ENCODE measurements at places on chromosomes 7 and 10.

GRCh38 chr7:31935124-31936054 is 134.8 kb downstream of the PDE1C start:
- no peak for DNase-seq

- DNase-seq, result no peak
These were observed 220.8 kb upstream of the CELF2 start for GRCh38 chr10:10796774-10797415.

DNA sequence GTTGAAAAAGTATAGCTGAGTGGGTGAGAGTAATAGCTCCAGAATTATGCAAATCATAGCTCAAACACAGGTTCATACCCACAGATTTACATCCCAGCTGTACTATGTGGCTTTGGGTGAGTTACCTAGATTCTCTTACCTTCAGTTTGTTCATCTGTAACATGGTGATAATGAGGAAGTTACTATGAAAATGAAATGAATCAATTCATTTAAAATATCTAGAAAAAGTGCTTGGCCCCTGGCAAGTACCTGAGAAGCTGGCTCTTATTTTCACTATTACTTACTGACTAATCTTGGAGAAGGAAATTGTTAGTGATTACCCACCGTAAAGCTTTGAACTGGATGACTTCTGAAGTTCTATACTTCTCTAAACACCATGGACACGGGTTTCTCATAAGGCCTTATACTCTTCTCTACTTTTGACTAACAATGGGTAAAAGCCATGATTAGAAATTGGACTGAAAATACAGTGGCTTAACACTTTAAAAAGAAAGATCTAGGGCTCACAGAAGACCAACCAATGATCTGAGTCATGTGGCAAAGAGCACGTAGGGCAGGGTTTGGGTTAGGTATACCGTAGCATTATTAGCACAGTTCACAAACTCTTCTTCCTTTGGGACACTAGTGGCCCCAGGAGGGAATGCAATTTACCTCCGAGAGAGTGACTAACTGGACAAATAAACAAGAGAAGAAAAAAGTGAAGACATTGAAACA is 149.2 kb downstream of the PLPP4 start:
- DNase-seq, result no peak

DNA sequence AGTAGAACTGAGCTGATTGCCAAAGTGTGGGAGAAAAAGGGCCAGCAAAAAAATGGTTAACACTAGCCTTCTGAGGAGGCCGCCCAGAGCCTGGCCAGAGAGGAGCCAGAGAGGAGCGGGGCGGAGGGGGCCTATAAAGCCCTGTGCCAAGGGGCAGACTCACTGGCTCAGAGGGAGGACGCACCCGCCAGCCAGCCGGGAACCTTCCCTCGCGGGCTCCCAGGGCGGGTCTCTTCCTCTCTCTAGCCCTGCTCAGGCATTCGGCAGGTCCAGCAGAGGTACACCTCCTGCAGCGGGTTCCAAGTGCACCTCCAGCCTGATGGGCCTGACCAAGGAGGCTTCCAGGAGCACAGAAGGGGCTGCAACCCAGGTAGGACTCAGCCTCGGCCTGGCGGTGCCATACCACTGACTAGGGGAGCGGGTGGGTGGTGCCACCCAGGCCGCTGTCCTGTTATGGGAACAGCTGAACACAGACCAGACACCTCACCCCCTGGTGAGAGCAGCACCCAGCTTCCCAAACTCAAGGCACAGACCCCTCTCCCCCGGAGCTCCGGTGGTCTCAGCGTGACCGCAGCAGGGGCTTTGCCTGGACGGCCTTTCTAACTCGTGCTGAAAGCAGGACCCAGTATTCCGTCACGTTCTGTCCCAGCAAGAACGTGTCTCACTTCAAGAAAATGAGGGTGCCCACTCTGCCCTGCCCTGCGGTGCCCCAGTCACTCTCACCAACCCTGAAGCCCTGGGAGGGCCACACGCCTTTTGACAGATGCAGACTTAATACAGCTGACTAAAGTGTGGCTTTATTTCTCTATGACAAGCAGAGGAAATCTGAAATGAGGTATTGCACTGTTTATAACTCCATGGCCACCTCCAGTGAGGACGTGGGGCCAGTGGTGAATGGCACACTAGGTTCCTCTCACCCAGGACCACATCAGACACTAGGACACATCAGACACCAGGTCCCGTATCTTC is at the start of gene GPER1:
Gene GPER1 (plus strand): TSS at position 162 of the 969 bp plus-strand sequence. CDS start 3,616 bp downstream, outside the sequence.
- no peak for DNase-seq

DNA sequence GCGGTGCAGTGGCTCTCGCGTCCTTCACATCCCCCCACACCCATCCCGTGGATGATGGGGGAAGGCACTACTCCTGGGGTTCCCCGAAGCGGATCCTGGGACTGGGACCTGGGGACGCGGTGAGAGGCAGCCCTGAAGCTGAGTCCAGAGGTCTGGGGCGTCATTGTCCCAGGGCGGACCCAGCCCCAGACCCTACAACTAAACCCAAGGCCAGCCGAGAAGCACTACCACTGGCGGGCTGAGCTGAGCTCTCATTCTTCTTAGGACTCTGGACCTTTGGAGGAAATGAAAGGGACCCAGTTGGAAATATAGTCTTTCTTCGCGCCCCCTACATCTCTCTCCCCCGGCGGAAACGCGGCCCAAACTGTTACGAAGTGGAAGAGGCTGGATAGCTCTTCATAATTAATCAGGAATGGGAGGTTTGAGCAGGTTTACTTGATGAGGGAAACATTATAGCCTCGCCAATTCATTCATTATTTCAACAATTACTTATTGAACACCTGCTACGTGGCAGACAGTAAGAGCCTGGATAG is 389 bp upstream of the FBXL15 start:
- DNase-seq, result no peak

- DNase-seq, result no peak
These were observed 9.0 kb upstream of the MLXIPL start for GRCh38 chr7:73633323-73633722.

GRCh38 chr7:94149789-94150545 is 145.8 kb upstream of the BET1 start:
- no peak for DNase-seq

DNA sequence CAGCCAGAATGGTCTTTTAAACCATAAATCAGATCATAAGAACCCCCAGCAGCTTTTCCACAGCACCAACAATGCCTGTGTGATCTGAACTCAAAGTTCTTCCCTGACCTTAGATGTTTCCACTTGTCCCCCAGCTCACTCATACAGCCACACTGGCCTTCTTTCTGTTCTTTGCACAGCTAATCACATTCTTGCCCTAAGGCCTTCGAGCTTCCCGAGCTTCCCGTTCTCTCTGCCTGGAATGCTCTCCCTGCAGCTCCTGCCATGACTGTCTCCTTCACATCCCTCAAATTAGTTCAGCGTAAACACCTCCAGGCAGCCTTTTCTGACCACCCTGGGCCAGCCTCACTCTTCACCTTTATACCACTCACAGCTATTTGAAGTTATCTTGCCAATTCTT is 166.8 kb upstream of the NFE2L3 start:
- no peak for DNase-seq

DNA sequence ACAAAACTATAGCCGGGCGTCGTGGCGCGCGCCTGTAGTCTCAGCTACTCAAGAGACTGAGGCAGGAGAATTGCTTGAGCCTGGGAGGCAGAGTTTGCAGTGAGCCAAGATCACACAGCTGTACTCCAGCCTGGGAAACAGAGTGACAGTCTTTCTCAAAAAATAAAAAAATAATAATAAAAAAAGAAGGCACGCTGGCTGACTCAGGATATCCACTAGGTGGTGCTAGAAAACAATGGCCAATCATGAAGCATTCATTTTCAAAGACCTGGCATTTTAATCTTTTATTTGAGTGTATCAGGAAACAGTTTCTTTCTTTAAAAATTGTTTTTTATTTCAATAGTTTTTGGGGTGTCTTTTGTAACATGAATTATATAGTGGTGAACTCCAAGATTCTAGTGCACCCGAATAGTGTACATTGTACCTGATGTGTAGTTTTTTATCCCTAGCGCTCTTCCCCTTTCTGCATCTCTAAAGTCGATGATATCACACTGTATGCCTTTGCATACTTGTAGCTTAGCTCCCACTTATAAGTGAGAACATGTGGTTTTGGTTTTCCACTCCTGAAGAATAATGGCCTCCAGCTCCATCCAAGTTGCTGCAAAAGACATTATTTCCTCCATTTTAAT is 88.6 kb downstream of the LYZL1 start:
- no peak for DNase-seq

DNA sequence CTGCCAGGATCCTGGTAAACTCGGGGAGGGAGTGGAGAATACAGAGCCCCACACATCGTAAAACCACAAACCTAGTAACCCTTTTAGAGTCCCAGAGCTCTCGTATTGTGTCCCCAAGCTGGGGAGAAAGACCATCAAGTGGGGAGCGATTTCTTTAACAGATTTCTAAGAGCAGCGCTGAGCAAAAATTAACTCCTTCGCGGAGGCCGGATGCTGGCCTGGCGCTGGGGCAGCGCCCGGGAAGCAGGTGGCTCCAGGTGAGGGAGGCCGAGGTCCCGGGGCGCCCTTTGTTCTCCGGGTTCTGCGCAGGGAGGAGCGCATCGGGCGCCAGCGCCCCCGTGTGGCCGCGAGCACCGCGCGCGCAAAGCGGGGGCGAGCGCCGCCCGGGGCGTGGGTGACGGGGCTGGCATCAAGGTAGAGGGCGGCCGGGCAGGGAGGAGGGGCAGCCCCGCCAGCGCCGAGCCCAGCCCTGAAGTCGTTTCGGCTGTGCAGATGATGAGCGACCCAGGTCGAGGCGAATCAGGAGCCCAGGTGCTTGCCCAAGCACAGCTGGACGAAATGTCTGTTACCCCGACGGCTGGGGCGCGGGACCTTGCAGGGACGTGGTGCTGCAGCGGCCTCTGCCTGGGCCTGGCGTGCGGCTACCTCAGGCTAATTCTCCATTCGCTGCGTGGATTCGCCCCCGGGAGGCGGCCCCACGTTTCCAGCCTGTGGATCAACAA is 10.4 kb upstream of the FGFR2 start:
- peak; percentile 64 for DNase-seq

DNA sequence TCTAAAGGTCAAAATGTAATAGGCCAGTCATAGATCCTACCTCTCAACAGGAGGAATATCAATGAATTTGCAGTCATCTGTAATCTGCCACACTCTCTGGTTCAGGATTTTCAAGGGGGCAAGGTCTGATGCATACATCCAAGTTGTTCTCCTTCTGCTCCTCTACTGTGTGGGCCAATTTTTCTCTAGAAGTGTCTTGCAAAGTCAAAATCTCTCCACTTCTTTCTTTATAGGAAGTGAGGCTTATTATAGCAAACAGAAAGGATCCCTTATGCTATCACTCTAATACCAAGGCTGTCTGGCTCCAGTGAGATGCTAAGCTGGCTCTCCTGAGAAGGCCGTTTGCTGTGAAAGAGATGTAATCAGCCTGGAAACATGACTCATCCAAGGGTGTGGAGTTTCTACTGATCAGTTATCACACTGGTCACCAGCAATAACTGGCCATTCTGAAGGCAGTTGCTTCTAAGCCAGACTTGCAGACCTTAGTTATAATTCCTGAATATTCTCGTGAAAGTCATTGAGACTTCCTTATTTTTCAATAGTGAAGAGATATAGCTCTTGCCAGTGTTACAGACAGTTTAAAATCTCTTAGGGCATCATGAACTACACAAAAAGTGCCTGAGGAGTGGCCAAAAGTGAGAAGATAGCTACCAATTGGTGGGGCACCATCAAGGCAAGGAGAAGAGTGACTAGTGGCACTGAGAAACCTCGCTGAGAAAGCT is 43.2 kb upstream of the LRGUK start:
- DNase-seq, result no peak

GRCh38 chr10:100100651-100101184 is 19.0 kb upstream of the CPN1 start:
- no peak for DNase-seq

Measured in activated T-cell treated with anti-CD3 and anti-CD28 coated beads, Interleukin-2, amount 50 U/mL, for 72 hours (primary cell).